ENCODE measurements at places on chromosomes 2 and 18. TPM values are rescaled to one million over a fixed set of nuclear protein-coding genes. Genes with fewer than 3 reads are reported as not detected.

DNA sequence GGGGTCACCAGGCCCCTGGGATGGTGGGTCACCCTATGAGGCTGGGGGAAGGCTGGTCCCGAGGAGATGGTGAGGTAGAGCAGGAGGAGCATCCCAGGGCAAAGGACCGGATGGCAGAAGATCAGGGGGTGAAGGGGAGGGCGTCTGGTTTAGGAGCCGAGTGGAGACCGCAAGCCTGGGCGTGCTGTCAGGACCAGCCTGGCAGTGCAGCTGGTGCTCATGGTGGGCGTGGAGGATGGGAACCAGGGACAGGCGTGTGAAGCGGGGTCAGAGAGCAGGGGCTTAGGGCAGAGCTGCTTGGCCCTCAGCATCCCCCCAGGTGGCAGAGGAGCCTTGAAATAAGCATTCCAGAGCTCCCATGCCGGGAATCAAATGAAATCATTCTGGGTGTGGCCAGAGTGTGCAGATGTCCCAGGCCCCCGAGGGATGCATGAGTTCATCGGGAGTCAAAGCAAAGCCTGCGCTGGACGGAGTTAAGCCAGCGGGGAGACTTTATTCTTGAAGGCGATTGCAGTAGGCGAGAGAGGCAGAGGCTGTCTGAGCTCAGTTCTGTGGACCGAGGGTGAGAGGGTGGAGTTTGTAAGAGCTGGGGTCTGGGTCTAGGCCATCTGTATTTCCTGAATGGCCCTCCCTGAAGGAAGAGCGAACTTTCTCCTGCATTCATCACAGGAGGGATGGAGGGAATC, 33.1 kb upstream of the MBP start:
- no peak for DNase-seq

DNA sequence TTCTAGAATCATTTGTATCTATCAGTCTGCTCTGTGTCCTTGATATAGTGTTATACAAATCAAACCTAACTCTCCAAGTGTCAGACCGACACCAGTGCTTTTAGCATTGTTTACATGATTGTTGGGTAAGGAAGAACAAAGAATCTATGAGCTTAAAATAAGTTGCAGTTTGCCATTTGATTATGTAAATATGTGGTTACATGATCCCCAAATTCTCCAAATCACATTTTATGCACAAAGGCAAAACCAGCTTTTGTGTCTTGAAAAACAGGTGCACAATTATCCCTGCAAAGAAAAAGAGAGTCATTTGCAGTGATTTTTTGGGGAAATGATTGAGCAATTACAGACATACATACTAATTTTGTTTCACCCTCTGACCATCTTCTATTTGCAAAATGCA, 652.6 kb upstream of the CHAC2 start:
- DNase-seq, result no peak

DNA sequence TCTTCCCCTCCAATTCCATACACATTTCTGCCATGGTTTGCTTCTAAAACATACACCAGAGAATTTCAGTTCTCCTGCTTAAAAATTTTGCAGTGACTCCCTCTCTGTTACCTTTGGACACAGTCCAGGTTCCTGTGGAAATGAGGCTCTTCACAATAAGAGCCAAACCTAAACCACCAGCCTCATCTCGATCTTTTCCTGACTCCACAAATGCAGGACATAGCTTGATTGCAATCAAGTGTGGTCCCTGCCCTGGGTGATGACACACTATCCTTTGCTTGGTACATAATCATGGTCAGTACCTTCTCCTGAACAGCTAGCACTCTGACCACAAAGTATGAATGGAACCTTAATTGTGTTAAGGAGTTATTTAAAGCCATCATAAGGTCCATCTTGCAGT, 134.9 kb upstream of the CHAC2 start:
- peak; percentile 5 for DNase-seq

DNA sequence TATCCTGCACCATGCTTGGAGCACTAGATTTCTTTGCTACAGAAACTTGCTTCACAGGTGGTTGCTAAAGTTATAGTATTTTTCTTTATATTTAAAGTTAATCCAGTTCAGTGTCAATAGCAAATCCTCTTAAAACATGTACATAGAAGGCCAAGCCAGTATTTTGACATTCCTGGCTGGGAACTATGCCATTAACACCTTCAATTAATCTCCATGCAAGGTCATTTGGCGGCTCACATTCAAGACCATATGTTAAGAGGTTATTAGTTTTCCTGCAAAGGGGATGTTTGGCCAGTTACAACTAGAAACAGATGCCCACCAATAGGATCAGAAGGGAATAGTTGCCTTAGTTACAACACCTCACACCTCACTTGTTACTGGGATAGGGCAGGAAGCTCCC, 261.3 kb upstream of the MEIS1 start:
- DNase-seq, result no peak

GRCh38 chr2:66433945-66434678, 813 bp upstream of the MEIS1 start:
- DNase-seq, result peak; percentile 55

GRCh38 chr2:63257473-63257872, 206.8 kb downstream of the OTX1 start:
- no peak for DNase-seq

GRCh38 chr2:68853035-68853434, 18.2 kb downstream of the BMP10 start:
- no peak for DNase-seq

DNA sequence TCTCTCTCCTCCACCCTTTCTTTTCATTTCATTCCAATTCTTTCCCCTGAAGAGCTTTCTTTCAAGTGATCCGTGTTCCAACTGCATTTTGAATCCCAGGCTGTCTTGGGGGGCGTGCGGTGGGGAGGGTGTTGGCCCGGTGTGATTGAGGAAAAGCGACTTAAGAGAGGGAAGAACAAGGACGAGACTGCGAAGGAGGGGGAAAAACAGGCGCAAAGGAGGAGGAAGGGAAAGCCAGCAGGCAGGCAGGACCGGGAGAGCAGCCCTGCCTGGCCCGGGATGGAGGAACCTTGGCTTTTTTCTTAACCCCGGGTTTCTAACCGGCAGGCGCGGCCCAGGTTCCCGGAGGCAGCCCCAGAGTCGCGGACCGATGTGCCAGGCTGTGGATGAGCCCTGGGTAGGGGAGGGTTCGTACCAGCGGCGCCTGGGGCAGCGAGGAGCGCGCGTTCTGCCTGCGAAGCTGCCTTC, 1.3 kb downstream of the ADCYAP1 start:
- no peak for DNase-seq

- no peak for DNase-seq
These were observed 79.1 kb upstream of the GRB14 start for GRCh38 chr2:164700390-164700789.

DNA sequence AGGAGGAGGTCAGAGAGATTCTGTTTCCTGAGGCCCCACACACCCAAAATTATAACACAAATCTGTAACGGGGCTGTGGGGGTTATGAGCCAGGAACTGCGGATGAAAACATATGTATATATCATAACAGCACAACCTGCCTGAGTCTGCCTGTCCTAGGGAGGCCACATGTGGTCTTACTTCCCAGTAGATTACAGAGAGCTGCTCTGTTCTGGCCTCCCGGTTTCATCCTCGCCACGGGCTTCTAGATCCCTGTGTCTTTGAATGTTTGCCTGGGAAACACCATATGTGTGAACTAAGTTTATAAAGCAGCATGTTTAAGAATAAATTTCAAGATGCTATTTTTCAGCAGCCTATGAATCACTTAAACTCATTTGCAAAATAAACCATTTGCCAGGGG, 124.0 kb downstream of the TMEM200C start:
- DNase-seq, result no peak

GRCh38 chr2:118047380-118047826, 33.5 kb upstream of the CCDC93 start:
- peak; percentile 45 for DNase-seq

DNA sequence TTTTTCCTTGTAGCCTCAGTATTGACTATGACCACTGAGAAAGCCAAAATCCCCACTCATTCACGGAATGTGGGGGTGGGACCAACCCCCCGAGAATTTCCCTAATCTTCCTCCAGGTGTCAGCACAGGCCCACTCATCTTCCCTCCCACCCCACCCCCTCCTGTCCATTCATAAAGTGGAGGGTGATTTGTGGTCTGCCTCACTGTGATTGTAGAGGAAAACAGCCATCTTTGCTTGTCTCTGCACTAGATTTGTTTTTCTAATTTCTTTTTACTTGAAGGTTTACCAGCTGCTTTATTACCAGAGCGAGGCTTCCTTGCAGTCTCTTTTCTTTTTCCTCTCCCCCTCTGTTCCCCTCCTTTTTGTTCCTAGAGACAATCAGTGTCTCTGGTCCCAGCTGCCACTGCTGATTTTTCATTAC, 171.8 kb downstream of the ICOS start:
- no peak for DNase-seq

- no peak for DNase-seq
These were observed 517.8 kb upstream of the DSEL start for GRCh38 chr18:68034296-68034695.

GRCh38 chr2:132477436-132477835, 60.8 kb downstream of the GPR39 start:
- no peak for DNase-seq

DNA sequence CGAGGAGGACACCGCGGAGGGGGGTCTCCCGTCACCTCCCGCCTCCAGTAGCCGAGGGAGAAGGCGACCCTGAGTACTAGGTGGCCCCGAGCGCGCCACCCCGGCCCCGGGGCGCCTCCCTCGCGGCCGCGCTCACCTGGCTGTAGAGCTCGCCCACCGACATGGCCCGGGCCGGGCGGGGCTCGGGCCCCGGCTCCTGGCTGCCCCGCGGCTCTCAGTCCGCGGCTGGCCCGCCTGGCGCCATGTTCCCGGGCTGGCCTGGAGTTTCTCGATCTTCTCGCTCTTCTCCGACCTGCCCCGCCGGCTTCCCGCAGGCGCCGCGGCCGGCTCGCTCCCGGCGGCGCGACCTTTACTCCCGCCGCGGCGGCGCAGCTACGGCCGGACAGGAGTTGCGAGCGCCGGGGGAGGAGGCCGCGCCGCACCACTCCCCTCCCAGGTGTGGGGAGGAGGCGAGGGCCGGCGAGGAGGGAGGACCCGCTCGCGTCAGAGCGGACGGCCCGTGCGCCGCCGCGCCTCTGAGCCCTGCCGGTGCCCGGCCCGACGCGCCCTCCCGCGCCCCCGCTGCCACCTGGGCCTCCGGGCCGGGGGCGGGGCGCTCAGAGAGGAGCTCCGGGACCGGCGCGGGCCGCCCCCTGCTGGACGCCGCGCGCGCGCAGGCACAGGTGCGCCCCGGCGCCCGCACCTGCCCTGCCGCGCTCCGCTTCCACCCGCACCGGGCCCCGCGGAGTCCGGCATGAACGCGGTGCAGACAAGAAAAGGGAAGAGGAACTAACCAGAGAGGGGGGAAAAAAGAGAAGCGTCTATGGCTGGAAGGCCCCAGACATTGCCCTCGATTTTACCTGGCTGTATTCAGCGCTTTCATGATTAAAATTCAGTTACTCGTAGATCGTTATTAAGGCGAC, at the start of gene MYO5B:
TSS of gene MYO5B (minus strand) at position 517 of the 902 bp plus-strand sequence. CDS start at position 163, 354 bp downstream.
- peak; percentile 58 for DNase-seq

EML6 gene
- total RNA-seq, result 0.53 TPM

PRSS56 gene
- not detected for total RNA-seq

KCNS3 gene
- 3.7 TPM for total RNA-seq

NUP35 gene
- 5.5 TPM for total RNA-seq

ECEL1 gene
- not detected for total RNA-seq

NOL4 gene
- not detected for total RNA-seq

Data from bronchial epithelial cell (primary cell).